ENCODE measurements at places on chromosomes 16 and 17.
A peak's percentile ranks its signal among the peaks of the same experiment; 100 is the strongest.

DNA sequence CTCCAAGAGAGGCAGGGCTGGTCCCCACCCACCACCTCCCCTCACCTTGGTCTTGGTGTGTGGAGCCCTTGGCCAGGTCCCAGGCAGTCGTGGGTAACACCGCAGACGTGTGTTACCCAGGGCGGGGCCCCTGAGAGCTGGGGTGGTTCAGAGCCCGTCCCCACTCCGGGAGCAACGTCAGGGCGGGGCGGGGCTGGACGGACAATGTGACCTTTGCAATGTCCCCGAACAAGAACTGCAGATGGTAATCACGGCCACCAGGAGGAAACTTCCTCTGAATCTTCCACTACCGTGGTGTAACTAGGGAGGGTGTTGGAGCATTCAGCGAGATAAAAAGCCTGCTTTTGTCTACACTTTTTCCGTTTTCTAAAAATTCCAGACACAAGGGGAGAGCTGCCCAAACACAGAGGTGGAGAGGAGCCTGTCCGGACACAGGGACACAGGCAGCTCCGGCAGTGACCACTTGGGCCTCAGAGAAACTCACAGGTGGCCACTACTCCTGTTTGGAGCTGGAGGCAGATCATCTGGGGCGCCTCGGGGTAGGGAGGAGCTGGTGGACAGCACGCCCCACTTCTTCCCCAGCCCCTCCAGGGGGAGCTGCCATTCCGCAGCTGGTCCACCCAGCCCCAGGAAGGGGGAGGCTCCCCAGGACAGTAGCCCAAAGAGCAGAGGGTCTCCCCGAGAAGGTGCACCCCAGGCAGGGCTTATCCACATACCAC lies 14.2 kb upstream of the SLC38A10 start:
- no peak for DNase-seq

GRCh38 chr16:12447556-12447955 lies 356.1 kb downstream of the CPPED1 start:
- no peak for DNase-seq

DNA sequence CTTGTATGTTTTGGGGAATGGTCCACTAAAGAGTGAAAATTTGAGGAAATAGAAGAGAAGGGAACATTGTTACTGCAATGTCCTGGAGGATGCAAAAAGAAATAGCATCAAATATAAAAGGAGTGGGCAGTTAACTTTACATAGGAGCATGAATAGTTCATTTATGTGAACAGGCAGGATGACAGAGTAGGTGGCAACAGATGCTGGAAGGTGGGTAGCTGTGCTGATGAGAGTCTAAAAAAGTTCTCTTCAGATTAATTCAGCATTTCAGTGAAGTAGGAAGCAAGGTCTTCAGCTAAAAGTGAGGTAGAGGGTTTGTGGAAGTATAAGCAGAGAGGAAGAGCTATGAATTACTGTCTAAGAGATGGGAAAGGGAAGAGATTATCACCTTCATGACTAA lies 276.5 kb downstream of the KIF2B start:
- no peak for DNase-seq

DNA sequence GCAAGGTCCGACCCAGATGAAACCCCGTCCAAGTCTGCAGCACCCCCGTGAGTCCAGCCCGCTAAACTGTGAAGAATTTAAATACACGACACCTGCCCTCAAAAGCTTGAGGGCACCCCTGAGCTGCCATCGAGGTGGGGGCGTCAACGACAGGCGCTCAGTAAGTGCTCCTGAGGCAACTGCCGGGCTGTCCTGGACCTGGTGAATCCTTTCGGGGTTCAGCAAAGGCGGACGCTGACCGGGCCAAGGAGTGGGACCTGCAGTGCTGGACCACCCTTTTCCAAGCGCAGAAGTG lies 512 bp upstream of the ENDOV start:
- no peak for DNase-seq

GRCh38 chr17:915538-916201 lies 63.9 kb downstream of the NXN start:
- DNase-seq: no peak

DNA sequence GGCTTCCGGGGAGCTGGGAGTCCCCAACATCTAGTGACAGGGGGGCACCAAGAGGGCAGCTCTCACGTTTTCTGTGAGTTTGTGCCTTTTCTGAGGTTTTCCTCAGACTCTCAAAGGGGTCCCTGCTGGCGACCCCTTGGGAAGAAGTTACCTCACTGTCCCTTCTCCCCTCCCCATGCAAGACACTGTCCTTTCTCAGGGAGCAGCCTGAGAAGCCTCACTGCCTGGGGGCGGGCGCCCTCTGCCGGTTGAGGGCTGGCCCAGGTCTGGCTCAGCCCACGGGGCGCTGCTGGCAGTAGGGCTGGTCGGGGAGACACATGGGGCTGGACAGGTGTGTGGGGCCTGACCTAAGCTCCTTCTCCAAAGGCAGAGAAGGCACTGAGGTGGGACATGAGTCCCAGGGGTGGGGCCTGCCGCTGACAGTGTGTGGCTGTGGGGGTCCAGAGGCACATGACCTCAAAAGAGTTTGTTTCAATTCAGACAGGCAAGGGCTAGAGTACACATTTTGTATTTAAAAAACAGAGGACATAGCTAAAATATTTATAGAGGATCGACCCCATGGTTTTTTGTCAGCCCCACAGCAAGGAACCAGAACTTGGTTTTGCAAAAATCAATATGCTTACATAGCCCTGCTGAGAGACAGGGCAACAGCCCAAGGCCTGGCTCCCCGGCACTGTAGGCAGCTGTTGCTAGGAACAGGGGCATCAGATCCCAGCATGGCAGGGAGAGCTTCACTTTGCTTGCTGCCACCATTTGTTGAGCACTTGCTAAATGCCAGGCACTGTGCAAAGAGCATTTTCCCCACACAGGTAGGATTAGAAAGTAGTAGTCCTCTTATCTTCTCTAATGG lies 18.5 kb upstream of the ALDH3A1 start:
- peak; percentile 79 for DNase-seq

DNA sequence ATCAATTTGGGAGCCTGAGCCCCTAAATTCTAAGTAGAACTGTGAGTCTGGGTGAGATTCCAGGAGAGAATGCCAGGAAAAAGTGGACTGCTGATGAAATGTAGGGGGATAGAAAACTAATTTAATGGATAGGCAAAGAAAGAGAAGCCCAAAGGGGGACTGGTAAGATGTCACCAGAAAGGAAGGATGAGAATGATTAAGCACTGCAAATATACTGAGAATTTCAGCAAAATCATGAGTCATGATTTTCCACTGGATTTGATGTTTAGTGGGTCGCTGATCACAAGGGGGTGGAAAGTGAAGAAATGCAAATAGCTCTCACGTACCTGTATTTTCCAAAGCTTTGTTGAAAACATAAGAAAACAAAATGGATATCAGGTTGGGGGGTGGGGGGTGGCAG lies 201.8 kb downstream of the SLC39A11 start:
- DNase-seq: no peak

DNA sequence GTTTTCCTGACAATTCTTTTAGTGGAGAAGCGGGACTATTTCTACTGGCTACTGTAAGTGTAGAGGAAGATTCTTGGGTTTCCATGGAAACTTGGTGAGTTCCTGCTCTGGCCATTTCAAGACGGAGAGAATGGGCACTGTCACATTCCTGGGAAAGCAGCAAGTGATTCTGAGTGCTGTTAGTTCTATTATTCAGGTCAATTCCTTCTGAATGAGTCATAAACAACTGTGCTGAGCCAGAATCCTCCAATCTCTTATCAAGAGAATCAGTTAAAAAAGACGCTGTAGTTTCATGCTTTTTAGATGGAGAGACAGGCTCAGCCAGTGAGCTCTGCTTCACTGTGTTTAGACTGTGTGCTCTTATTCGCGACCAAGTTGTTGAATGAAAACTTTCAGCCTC lies 19.6 kb downstream of the AKAP10 start:
- DNase-seq: no peak

DNA sequence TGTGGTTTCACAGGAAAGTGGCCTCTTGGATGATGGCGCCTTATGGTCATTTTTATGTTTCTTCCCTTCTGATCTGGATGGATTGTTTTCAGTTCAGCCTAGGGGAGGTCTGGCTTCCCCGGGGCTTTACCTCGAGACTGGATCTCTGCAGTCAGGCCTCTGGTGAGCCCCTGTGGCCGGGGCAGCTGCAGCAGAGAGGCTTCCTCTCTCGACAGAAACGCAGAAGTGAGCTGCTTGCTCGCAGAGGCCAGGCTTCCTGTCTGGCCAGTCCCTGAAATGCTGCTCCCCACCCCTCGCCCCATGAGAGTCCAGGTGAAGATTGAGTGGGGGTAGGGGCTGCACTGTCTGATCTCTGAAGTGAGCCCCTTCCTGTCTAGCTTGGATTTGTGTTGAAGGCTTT lies 44.0 kb downstream of the PLCG2 start:
- no peak for DNase-seq

- no peak for DNase-seq
Measured at GRCh38 chr16:66203476-66203875, 163.0 kb upstream of the CDH5 start.

DNA sequence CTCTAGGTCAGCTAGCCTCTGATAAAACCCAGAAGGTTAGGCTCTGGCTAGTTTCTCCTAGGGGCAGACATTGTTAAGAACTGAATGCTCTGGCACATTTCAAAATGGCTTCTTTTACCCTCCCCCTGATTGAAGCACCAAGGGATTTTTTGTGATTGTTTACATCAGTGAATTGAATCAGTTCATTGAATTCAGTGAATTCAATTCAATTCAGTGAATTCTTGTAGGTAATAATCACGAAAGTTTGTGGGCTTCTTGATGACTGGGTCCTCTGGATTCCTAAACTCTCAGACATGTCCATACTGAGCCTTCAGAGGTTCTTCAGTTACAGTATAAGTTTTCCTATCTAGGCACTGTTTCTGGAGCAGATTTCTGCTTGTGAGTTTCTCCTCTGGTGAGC lies 135.2 kb upstream of the ELAC2 start:
- DNase-seq: no peak

DNA sequence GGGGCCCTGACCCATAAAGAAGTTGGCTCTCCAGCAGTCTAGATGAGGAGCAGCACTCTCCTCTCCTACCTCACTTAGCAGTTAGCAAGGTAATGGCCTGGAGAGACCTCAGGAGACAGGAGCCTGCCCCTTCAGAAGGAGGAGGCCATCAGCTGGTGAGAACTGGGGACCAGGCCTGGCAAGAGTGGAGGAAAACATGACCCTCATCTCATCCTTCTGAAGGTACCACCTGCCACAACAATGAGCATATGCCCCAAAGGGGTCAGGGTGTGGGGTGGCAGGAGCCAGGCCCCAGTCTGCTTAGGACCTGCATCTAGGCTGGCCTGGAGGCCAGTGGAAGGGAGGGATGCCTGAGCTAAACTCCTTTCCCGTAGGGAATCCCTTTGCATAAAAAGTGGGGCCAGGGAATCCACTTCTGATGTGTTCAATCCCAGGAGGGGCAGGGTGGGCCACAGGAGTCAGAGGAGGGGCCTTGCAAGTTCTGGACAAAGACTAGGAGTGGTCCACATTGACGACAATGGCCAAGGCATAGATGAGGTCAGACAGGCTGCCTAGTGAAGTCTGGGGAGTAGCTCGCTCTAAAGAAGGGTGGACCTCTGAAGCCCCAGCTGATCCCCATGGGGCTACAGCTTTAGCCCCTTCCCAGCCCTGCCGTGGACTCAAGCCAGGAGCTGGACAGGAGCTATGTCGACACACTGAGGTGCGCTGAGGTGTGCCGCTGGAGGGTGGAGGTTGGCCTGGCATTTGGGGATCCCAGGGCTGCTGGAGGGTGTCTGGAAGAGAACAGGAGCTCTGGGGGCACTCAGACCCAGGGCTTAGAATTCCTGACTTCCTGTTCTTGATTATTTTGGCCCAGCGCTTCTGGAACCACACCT lies 986 bp downstream of the SEBOX start:
- DNase-seq: no peak

DNA sequence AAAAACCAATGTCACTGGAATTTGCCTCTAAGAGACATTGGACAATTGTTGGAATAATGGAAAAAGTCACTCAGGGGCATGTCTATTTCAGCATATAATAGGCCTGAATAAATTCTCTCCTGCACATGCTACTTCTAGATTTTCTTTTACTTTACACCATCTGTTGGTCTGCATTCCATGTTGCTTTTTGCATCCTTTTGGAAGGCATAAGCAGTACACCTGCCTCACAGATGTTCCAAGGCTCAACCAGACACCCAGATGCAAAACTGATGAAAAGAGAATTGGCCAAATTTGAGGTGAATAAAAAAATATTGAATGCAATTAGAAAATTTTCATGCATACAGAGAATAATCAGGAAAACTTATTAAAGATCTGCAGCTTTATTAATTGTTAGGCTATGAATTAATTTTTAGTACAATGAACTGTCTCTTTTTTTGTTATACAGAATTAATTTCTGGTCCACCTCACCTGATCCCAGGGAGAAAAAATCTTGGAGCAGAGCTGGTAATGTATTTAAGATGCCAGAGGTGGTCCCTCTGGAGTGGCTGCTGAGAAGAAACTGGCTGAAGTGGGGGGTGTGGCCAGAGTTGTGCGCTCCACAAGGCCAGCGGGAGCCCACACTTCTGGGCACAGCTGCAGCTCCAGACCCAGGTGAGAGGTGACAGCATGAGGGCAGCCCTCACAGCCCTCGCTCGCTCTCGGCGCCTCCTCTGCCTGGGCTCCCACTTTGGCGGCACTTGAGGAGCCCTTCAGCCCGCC lies 778.6 kb downstream of the CDH11 start:
- DNase-seq: no peak

GRCh38 chr16:79263425-79263824 lies 337.1 kb downstream of the MAF start:
- DNase-seq: no peak

DNA sequence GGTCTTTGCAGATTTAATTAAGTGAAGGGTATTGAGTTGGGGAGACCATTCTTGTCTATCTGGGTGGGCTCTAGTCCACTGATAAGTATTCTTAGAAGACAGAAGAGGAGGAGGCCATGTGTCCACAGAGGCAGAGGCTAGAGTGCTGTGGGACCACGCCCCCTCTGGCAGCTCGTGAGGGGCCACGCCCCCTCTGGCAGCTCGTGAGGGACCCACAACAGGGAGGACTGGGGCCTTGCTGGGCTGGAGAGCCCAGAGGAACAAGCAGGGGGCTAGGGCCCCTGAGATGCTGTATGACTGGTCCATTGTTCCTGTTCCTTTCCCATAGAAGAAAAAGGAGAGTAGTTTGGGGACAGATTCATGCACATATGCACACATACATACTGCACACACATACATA lies 106.8 kb downstream of the METRNL start:
- no peak for DNase-seq

DNA sequence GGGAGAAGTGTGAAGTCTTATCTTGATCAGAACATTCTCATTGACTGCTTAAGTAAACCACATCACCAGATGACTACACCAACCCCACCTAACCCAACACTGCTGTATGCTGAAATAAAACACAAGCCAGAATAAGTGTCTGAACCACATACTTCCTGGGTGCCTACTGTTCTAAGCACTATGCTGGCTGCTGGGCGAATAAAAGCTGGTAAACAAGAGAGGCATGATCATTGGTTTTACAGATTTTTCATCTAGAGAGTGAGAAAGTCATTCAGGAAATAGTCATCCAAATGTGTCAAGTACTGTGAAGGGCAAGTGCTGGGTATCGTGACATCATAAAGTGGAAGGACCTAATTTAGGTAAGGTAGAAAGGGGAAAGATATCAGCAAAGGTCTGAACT lies 199.0 kb upstream of the SOX9 start:
- DNase-seq: no peak

All from NCI-H446 (cell line).